NCI-H187 (cell line): ENCODE measurements at places on chromosomes 4 and X.

DNA sequence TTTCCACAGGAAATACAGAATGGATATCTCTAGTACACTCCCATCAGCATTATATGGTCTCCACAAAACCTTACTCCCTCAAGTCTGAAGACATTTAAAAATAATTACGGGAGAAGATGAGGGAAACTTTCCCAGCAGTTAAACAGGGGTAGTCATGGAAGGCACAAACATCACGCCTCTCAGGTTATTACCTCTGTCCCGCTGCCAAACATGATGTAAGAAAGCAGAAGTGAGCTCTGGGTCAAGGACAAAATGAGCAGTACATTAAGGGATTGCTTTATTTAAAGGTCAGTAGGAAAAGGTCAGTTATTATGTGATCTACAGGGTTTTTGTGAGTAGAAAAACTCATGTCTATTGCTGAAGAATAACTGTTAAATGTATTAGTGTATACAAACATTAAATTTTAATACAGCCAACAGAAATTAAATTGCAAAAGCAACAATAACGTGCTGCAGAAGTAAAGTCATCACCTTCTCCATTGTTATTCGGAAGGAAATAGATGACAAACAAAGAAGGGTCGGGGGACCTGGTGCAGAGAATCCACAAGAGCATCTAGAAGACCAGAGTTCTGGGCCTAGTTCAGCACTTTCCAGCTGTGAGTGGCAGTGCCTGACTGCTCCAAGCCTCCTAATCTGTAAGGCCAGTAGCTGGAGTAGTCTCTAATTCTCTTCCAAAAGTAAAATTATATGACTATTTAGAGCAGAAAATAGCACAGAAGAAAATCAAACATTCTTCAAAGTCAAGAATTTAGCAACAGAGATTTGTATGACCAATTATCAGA, 171.2 kb downstream of the PPP3CA start:
- DNase-seq = no peak

DNA sequence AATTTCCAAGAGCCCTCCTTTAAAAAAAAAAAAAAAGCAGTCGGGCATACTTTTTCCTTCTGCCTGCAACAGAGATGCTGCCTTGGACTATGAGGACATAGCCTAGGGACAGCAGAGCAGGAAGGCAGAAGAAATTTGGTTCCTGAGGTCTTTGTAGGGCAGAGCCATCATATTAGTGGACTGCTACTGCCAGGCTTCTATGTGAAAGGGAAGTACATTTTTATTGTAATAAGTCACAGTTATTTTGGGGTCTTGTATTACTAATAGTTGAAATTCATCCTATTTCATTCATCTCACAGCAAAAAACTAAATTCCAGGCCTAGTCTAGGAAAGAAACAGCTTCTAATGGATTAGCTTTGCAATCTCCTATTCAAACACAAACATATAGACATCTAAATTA, 211.2 kb downstream of the NSUN7 start:
- no peak for DNase-seq

DNA sequence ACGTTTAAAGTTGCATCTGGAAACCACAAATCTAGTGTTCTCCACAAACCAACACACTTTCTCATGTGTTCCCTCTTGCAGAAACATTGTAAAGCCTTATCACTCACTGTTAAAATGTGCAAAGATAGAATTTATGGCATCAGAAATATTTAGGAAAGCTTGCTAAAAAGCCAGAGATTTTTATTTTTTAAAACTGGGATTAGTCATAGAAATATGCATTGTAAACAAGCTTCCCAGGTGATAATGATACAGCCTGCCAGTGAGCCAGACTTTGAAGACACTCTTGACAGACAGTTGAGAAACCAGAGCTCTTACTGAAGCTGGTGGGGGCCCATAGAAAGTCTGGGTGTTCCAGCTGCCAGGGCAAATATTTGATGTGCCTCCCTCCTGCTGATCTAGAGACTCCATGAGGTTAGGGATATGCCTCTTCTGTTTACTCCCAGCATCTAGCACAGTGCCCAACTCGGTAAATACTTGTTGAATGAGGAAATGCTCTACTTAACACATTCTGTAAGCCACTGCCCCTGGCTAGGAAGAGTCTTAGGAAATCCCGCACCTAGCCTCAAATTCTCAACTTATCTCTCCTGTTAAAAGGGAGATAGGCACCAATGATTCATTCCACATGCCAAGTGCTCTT, 179.0 kb upstream of the RASGEF1B start:
- DNase-seq = peak; percentile 7

GRCh38 chrX:63855896-63856295, 70.9 kb upstream of the ARHGEF9 start:
- no peak for DNase-seq

DNA sequence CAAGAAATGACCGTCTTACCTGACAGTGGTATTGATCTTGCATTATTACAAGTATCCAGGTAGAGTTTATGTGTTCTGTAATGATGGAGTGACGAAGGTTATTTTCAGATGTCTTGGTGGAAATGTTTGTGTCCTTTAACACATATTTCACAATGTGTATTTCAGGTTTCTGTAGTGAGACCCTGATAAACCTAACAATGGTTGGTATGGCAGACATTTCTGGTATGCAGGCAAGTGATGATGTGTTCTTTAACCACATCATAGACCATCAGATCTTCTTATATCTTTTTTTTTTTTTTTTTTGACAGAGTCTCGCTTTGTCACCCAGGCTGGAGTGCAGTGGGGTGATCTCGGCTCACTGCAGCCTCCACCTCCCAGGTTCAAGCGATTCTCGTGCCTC, 14.6 kb upstream of the ATXN3L start:
- no peak for DNase-seq

DNA sequence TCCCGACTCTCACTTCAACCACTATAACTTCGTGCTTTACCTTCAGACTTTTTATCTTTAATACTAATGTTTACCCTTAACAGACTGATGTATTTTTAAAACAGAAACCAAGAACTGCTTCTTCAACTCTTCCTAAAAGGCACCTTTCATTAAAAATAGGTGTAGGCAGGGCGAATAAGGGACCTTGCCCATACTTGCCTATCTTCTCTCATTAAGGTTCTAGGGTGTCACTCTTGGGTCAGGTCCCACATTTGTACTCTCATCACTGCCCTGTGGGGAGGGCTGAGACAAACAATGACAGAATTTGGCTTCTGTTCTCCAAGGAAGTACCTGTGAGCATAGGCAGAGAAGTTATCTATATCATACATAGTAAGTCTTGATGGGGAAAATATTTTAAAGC, 69.7 kb downstream of the ANKRD50 start:
- no peak for DNase-seq

GRCh38 chr4:121479808-121480207, 99.0 kb upstream of the QRFPR start:
- DNase-seq = no peak

- no peak for DNase-seq
Measured at GRCh38 chr4:56475917-56476316, 8.5 kb downstream of the SRP72 start.

- no peak for DNase-seq
Measured at GRCh38 chr4:89213382-89213701, 94.3 kb downstream of the GPRIN3 start.

DNA sequence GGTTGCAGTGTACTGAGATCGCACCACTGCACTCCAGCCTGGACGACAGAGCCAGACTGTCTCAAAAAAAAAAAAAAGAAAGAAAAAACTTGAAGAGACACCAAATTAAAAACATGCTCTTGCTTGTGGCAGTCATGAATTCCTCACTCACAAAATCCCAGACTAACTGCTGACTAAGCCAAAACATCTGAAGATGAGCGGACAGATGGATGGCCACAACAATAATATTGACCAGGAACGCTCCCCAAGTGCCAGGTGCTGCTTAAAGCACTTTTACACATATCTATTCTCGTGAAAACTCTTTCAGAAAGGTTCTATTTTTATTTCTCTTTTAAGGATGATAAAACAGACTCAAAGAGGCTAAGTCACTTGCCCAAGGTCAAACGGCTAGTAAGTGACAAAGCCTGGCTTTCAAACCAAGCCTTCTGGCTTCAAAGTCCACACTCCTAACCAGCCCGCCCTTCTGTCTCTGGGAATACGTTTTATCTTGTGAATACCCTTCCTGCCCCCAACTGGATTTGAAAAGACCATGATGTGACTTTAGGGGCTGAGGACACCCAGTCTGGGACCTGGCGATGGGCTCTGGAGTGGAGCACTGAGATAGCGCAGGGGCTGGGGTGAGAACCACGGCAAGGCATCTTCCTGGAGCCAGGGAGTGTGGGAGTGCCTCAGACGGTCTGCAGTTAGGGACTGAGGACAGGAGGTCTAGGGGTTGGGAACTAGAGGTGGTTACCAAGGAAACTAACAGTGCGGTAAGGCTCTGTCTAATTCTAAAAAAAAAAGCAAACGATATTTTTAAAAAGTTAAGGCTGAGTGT, 9.5 kb upstream of the CXCR3 start:
- no peak for DNase-seq

DNA sequence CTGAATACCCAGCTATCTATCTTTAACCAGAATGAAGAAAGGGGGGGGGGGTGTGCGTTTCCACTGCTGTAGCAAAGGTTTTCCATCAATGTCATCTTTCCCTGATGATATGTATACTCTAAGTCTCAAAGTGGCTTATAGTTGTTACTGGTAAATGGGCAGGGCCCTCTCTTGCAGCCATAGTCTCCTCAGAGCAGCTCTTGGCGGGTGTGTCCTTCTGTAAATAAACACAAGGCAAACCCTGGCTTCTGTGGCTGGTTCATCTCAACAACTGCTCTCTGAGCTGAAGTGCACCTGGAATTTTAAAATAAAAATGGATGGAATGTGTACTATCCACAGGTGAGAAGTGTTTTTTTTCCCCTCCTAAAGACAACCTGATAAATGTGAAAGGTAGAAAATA, 57.5 kb upstream of the SCML1 start:
- DNase-seq = peak; percentile 27

- DNase-seq = no peak
Measured at GRCh38 chrX:74242484-74243138, 61.4 kb upstream of the ZCCHC13 start.

GRCh38 chr4:110501826-110502225, 25.9 kb downstream of the ENPEP start:
- no peak for DNase-seq

DNA sequence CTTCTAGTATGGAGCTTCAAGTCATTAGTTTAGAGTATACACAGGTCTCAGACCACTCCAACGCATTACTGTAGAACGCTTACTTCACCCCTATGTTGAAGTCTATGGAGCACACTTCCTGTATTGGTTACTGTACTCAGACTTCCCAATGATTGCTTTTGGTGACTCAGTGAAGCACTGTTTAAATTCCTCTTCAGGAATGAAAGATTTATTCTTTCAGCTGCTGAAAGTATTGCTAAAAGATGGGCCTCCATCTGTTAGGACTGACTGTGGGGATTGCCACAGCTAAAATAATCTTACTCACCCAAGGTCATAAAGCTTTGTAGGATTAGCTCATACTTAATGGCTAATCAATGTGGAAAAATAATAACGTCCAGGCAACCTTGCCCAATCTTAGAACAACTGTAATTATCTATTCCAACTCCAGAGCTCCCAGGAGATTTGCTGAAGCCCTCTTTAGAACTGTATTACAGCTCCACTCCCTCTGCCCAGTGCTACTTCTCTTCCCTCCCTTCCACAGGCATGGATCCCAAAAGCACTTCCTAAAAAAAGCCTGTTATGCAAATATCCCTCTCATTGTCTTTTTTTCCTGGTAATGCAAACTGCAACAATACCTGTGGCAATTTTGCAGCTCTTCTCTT, 281.9 kb upstream of the HS3ST1 start:
- peak; percentile 45 for DNase-seq

DNA sequence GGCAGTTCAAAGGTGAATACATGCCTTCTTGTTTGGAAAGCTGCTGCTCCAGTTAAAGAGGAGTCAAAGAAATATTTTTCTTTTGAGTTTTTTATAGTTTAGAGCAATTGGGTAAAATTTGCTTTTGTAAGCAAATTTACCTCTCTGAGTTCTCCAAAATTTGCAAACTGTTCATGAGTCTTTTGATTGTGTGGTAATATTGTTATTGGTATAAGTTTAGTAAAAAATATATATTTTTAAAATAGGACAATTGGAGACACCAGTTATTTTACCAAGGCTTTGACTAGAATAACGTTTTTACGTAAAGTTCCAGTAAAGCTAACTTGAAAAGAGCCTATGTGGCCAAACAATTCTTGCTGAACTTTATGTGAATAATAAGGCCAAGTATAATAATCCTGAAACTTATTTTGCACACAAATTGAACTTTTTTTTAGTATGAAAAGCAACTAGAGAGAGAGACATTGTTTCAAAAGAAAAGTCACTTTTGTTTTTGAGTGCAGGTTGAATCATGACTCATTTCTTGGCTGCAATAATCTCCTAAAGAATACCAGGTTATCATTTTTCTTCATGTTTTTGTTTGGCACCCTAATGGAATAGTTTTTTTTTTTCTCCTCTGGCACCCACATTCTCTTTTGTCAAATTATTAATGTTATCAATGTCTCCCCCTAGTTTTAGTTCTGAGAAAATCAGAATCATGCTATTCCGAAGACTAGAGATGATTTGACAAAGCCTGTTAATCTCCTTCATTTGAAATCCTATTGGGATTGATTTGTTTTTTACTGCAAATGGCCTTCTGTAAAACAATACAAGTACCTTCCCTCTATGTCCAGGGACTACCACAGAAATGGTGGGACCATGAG, 57.1 kb downstream of the UGT2B10 start:
- DNase-seq = no peak

- no peak for DNase-seq
Measured at GRCh38 chr4:108700081-108700757, 49.8 kb downstream of the OSTC start.

- no peak for DNase-seq
Measured at GRCh38 chr4:139655116-139655515, 10.5 kb upstream of the MGST2 start.
